ENCODE measurements at places on chromosomes 5 and 9. TPM values are rescaled to one million over a fixed set of nuclear protein-coding genes. Genes with fewer than 3 reads are reported as not detected.
A peak's percentile ranks its signal among the peaks of the same experiment; 100 is the strongest.

GRCh38 chr9:38046661-38047300 is 22.2 kb downstream of the SHB start:
- DNase-seq = peak; percentile 69
- H3K27ac ChIP-seq = peak overlapping the region; percentile 100
- peak overlapping the region; percentile 56 for H3K4me3 ChIP-seq
- H3K36me3 ChIP-seq = no peaks in the 10 kb centered on the region
- H3K4me1 ChIP-seq = peaks cover 85% of the 10 kb centered on the region

DNA sequence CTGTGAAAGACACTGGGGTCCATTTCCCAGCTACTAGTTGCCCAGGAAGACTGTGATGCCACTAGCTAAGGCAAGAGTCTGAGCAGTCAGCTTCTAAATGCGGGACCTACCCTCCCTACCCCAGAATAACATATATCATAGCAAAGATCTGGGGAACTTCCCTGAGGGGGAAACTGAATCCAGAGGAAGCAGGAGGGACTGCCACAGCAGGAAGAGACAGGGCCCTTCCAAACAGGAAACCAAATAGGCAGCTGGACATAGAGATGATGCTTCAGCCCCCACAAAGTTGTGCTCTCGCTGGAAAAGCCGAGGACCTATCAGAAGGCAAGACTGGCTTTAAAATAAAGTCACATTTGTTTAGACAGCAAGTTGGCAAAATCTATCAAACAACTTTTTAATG is 51.1 kb downstream of the KLHL3 start:
- H3K27me3 ChIP-seq = no peaks in the 10 kb centered on the region
- H3K4me3 ChIP-seq = no peak overlapping the region
- no peaks in the 10 kb centered on the region for H3K36me3 ChIP-seq
- no peaks in the 10 kb centered on the region for H3K4me1 ChIP-seq

GRCh38 chr5:65883461-65883860 is 42.9 kb upstream of the ERBIN start:
- peaks cover 37% of the 10 kb centered on the region for H3K4me1 ChIP-seq
- no peaks in the 10 kb centered on the region for H3K36me3 ChIP-seq
- DNase-seq = no peak
- no peak overlapping the region for H3K27ac ChIP-seq
- no peaks in the 10 kb centered on the region for H3K27me3 ChIP-seq
- no peak overlapping the region for H3K4me3 ChIP-seq

DNA sequence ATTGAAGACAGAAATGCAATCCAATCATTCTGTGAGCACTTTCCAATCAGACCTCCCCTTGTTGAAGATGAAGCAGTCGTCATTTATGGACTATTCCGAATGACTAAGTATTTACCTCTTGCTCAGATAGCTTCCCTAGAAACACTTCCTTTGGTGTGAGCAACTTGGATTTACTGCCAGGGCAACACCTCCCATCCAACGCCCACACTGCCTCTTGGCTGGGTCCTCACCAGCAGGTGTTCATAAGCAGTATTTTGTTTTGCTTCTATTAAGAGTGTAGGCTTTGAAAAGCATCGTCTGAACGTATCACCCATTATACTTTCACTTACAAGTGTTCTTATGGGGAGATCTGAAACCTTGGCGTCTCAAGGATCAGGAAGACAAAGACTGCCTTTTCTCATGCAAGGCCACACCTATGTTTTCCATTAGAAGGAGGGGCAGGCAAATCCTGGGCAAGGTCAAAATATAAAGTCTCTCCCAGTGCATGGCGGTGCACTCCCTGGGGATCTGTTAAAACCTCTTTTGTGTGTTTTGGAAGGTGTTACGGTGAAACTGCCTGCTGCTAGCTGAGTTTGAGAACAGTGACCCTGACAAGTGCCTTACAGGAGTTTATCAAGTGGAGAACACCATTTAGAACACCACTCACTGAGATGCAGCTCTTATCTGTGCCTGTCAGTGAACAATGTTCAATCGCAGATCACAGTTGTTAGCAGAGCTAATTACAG is 10.6 kb upstream of the MARCHF3 start:
- DNase-seq = no peak
- no peaks in the 10 kb centered on the region for H3K27me3 ChIP-seq

SLIT3 gene
- total RNA-seq = not detected

FOXD4L3 gene
- total RNA-seq = not detected

CAMK2A gene
- 0.13 TPM for total RNA-seq

Measured in PC-9 (cell line).